Activated T-helper 9 cell treated with anti-CD3 and anti-CD28 coated beads, Interleukin-2, amount 50 U/mL, for 16 hours (primary cell): ENCODE measurements at places on chromosomes 6 and 20.

DNA sequence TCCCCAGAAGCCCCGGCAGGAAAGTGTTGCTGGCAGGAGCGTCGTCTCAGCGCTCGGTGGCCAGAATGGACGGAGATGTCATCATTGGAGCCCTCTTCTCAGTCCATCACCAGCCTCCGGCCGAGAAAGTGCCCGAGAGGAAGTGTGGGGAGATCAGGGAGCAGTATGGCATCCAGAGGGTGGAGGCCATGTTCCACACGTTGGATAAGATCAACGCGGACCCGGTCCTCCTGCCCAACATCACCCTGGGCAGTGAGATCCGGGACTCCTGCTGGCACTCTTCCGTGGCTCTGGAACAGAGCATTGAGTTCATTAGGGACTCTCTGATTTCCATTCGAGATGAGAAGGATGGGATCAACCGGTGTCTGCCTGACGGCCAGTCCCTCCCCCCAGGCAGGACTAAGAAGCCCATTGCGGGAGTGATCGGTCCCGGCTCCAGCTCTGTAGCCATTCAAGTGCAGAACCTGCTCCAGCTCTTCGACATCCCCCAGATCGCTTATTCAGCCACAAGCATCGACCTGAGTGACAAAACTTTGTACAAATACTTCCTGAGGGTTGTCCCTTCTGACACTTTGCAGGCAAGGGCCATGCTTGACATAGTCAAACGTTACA, 817 bp downstream of the GRM1 start:
- no peak for DNase-seq

- DNase-seq, result no peak
Measured at GRCh38 chr6:36345681-36346466, 9.2 kb upstream of the BNIP5 start.

DNA sequence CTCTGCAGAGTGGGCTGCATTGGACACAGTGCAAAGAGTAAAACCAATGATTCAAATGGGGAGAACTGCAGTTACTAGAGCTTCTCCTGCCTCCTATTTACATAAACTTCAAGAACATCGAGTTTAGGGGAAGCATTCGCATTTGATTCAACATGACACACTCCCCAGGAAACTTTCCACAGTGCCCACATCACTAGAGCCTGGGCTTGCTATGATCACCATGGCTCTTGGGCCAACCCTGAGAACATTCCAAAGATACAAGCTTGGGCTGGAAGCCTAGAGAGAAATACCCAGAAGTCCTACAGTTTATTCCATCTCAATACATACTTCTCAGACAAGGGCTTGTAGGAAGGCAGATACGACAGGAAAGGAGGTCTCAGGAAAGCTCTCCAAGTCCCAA, 337.9 kb downstream of the CD83 start:
- no peak for DNase-seq

- no peak for DNase-seq
Measured at GRCh38 chr6:169793408-169793807, 42.0 kb downstream of the ERMARD start.

GRCh38 chr20:47704746-47705496, 80.4 kb downstream of the SULF2 start:
- no peak for DNase-seq

GRCh38 chr6:168410554-168411011, 30.4 kb upstream of the SMOC2 start:
- no peak for DNase-seq

- DNase-seq, result no peak
Measured at GRCh38 chr6:105880030-105880492, 206.1 kb upstream of the PRDM1 start.

DNA sequence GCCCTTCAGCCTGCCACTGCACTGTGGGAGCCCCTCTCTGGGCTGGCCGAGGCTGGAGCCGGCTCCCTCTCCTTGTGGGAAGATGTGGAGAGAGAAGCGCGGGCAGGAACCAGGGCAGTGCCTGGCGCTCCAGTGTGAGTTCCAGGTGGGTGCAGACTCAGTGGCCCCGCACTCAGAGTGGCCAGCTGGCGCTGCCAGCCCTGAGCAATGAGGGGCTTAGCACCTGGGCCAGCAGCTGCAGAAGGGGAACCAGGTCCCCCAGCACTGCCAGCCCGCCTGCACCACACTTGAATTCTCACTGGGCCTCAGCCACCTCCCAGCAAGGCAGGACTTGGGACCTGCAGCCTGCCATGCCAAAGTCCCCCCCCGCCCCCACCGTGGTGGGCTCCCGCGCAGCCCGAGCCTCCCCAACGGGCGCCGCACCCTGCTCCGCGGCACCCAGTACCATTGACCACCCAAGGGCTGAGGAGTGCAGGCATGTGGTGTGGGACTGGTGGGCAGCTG, 205.9 kb downstream of the CLVS2 start:
- no peak for DNase-seq

- DNase-seq, result no peak
Measured at GRCh38 chr20:11849270-11849915, 68.3 kb upstream of the BTBD3 start.

DNA sequence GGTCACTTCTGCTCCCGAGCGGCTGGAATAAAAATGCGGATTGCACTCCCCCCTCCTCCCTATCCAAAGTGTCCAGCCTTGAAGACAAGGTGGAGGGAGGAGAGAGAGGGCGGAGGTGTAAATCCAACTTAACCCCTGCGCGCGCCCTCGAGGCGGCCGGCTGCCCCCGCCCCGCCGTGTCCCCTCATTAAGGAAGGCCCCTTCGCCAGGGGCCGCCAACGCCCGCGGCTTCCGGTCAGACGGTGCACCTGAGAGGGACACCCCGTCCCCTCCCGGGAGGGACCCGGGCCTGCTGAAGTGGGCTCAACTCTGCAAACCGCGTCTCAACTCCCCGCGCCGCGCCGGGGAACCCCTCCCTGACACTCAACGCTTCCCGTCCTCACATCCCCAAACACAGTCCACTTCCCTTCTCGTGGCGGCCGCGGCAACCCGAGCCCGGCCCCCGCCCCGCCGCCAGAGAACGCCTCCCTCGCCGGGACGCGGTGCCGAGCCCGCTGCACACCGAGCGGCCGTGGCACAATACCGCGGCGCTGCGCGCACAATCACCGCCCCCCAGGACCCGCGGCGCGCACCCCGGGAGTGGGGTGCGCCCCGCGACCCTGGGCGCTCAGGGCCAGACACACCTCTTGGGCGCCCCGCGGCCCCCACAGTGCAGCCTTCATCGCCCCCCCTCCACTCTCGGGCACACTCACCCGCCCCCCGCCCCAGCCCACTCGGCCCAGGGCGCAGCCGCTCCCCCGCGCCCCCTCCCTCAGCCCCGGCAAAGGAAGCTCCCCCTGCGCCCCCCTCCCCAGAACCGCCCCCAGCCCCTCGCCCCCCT, 102.5 kb downstream of the NOL4L start:
- peak; percentile 15 for DNase-seq

DNA sequence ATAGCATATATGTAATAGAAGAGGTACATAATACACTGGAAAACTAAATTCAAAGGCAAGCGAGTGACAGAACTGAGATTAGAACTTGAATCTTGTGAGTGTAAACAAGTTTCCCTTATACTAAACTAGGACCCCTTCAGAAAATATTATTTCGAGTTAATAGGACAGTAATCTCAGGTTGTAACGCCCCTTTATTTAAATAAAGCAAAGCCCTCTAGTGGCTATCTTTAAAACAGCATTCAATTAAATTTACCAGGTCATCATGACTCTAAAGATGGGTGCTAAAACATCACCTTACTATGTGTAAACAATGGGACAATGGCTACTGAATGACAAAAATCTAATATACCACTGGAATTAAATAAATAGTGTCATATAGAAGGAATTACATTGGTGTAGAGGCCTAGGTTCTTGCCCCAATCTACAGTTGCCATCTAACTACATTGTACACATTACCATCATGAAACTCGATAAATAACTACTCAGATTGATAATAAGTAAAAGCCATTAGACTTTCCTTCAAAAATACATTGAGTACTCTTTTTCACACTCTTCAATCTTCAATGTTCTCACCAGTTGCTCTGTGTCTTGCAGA, 255.4 kb upstream of the IRAK1BP1 start:
- DNase-seq, result no peak

DNA sequence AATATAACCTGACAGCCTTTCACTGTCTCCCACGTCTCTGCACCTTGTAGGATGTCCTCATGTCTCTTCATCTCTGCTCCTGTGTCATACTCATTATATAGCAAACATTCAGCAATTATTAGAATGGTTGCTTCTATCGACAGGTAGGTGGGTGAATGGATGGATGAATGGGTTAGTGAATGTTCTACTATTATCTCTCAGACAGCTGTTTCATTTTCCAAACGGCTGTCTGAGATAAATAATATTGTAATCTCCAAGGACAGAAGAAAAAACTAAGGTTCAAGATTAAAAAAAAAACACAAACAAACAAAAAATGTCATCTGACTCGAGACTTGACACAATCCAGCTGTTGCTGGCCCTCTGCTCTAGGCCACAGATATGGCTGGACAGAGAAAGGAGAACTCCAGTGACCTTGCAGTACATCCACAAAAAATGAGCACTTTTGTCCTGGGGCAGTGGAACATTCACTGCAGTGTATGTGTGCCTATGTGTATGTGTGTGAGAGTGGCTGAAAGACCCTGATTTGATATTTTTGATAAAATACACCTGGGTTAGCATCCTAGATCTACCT, 2.1 kb downstream of the HNF4A start:
- no peak for DNase-seq

DNA sequence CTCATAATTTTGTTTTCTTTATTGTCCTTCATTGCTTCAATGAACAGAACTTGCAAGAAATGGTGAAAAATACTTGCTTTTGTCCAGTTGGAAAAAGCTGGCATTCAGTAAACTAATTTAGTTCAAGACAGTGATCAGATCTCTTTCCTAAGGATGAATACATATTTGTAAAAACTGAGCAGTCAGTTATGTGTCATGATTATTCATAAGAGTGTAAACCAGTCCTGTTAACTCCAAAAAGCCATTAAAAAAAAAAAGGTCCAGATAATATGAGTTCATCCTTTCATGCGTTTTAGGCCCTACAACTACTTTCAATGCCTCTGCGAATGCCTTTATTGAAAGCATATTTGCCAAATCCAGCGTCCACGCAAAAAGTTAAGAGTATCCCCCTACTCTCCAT, 609 bp downstream of the PGM3 start:
- no peak for DNase-seq

DNA sequence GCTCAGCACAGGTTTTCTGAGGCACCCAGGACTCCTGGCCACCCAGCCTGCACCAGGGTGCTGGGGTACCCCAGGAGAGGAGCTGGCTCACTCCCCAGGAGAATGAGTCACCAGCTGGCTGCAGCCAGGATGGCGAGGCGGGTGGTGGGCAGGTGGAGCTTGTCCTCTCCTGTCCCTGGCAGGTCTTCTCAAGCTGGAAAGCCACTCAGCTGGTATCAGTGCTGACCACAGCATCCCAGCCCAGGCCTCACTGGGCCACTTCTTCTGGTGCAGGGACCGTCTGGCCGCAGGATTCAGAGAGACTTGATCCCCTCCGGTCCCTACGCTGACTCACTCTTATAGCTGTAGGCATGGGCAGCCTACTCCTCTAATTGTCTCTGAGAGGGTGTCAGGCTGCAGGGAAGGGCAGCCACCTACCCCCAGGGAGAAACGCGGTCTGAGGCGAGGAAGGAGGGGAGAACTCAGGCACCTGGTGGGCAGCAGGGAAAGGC, 22.2 kb downstream of the TFEB start:
- DNase-seq, result no peak

DNA sequence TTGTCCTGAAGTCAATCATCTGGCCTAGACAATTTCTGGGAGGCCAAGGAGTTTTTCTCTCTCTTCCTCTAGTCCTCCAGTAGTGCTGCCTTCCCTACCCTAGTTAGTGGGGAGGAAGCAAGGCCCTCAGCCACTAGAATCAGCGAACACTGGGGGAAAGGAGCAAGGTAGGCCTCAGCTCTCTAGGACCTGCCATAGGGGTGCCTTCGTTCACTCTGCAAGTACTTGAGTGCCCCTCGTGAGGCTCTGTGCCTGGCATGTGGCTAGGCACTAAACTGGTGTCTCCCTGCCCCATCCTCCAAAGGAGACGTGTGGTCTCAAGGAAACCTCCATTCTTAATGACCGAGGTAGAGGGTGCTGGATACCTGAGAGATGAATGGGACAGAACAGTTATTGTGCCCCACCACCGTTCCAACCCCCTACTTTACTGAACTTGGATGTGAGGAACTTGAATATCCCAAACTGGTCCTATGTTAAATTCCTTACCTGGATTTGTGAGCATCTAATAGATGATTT, 1.1 kb downstream of the DEF6 start:
- no peak for DNase-seq

- no peak for DNase-seq
Measured at GRCh38 chr20:35831029-35831428, 59.2 kb downstream of the PHF20 start.

GRCh38 chr6:168699631-168700295, 258.8 kb downstream of the SMOC2 start:
- DNase-seq, result no peak

- no peak for DNase-seq
Measured at GRCh38 chr6:92667843-92668242, 751.5 kb downstream of the EPHA7 start.

DNA sequence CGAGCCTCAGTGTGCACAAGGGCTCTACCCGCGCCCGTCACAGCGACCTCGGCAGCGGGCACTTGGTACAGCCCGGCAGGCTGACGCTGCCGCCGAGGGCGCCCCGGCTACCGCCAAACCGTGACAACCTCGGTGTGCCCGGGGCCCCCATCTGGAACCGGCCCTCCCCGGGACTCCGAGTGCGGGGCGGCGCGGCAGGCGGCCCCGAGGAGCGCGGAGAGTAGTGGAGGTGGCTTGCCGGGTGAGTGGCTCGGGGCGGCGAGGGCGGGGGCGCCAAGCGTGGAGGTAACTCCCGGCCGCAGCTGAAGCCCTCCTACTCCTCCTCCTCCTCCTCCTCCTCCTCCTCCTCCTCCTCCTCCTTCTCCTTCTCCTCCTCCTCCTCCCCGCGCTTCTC, at the start of gene ISM1:
ISM1 (plus strand) TSS at position 371 of the 394 bp plus-strand sequence. CDS start 503 bp downstream, outside the sequence.
- peak; percentile 31 for DNase-seq

GRCh38 chr6:26172608-26172968, 85.4 kb downstream of the HFE start:
- no peak for DNase-seq

DNA sequence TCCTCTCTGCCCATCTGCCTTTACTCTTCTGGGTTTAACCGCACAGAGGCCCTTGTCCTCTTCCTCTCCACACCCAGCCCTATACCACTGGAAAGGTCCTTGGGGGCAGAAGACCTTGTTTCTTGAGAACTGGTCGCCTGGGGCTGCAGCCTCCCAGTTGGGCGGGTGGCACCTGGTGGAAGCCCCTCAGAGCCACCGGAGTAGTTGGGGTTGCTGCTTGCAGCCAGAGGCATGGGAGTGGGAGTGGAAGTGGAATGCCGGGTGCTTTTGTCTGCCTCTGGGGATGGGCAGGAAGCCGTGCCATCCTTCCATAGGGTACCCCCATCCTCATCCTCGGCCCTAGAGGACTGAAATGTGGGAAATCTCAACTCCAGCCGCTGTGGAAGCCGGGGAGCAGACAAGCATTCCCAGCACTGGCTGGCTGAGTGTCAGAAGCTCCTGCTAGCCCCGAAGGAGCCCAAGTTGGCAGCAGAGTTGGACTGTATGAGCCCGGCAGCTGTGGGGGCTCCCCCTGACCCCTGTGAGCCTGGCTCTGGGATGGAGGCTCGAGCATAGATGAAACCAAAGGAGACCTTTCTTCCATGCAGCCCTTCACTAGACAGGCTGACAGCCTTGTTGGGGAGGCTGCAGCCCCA, 1.2 kb downstream of the VSTM2L start:
- no peak for DNase-seq

GRCh38 chr20:51382986-51383821, 159.3 kb downstream of the NFATC2 start:
- no peak for DNase-seq
